ENCODE measurements at places on chromosomes 5 and 9. TPM values are rescaled to one million over a fixed set of nuclear protein-coding genes. Genes with fewer than 3 reads are reported as not detected.

HSPB3 gene
- 2.3 TPM for polyA plus RNA-seq

CCDC112 gene
- polyA plus RNA-seq, result 11.7 TPM

PRLR gene
- polyA plus RNA-seq, result not detected

FAM240B gene
- not detected for polyA plus RNA-seq

BHMT gene
- polyA plus RNA-seq, result not detected

PTPN3 gene
- 0.67 TPM for polyA plus RNA-seq

PPP1R26 gene
- 0.62 TPM for polyA plus RNA-seq

TLX3 gene
- not detected for polyA plus RNA-seq

CMBL gene
- 16.6 TPM for polyA plus RNA-seq

DEPDC1B gene
- polyA plus RNA-seq, result not detected

SLC45A2 gene
- not detected for polyA plus RNA-seq

SLCO6A1 gene
- polyA plus RNA-seq, result not detected

LHX2 gene
- polyA plus RNA-seq, result not detected

CSF2 gene
- not detected for polyA plus RNA-seq

KIF4B gene
- 0.85 TPM for polyA plus RNA-seq

PTGDS gene
- 135 TPM for polyA plus RNA-seq

PRSS3 gene
- polyA plus RNA-seq, result 26.2 TPM

CTXN3 gene
- polyA plus RNA-seq, result not detected

LVRN gene
- not detected for polyA plus RNA-seq

GRM6 gene
- 0.05 TPM for polyA plus RNA-seq

EXOSC2 gene
- polyA plus RNA-seq, result 15.2 TPM

TAF11L14 gene
- polyA plus RNA-seq, result not detected

PLK2 gene
- 20.5 TPM for polyA plus RNA-seq

IL7R gene
- polyA plus RNA-seq, result not detected

CCDC152 gene
- 60.9 TPM for polyA plus RNA-seq

MXD3 gene
- polyA plus RNA-seq, result not detected

PFDN1 gene
- polyA plus RNA-seq, result 168 TPM

GRXCR2 gene
- not detected for polyA plus RNA-seq

MARVELD2 gene
- polyA plus RNA-seq, result 0.66 TPM

ARHGEF37 gene
- polyA plus RNA-seq, result 1.1 TPM

STK32A gene
- 12.6 TPM for polyA plus RNA-seq

ADAMTS13 gene
- 3.4 TPM for polyA plus RNA-seq

RNF183 gene
- polyA plus RNA-seq, result not detected

PPP3R2 gene
- polyA plus RNA-seq, result 0.31 TPM

RAB3C gene
- 166 TPM for polyA plus RNA-seq

MRRF gene
- polyA plus RNA-seq, result 12.5 TPM

TAF1L gene
- polyA plus RNA-seq, result not detected

SLC36A2 gene
- polyA plus RNA-seq, result not detected

SEC61B gene
- 151 TPM for polyA plus RNA-seq

PCDHGC5 gene
- polyA plus RNA-seq, result 0.34 TPM

TBCA gene
- polyA plus RNA-seq, result 971 TPM

KIAA0825 gene
- 9.3 TPM for polyA plus RNA-seq

PTGER4 gene
- polyA plus RNA-seq, result not detected

PCDHGA5 gene
- polyA plus RNA-seq, result 2.5 TPM

OBP2B gene
- polyA plus RNA-seq, result not detected

All from Purkinje cell (primary cell).